ENCODE measurements at places on chromosomes 12 and 14. TPM values are rescaled to one million over a fixed set of nuclear protein-coding genes. Genes with fewer than 3 reads are reported as not detected.

The RGS6 gene
- not detected for total RNA-seq

The PRB2 gene
- total RNA-seq: not detected

The LHX5 gene
- total RNA-seq: not detected

The TAS2R7 gene
- not detected for total RNA-seq

The USP44 gene
- total RNA-seq: 0.44 TPM

DNA sequence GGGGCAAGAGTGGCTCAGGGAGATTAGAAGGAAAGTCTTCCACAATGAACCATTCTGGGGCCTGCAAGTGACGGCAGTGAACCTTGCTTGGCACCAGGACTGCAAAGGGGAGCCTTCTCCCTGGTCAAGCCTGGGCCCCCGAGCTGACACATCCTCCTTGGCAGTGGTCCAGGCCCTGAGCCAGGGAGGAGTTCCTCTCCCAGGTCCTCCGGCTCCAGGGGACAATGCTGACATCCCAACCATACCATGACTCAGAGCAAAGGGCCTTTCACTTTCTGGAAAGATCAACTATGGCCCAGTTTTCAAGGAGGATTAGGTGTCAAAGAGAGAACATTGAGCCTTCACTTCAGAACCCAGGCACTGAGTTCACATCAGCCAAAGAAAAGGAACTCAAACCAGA lies 756.5 kb upstream of the TBX3 start:
- peak; percentile 95 for DNase-seq

DNA sequence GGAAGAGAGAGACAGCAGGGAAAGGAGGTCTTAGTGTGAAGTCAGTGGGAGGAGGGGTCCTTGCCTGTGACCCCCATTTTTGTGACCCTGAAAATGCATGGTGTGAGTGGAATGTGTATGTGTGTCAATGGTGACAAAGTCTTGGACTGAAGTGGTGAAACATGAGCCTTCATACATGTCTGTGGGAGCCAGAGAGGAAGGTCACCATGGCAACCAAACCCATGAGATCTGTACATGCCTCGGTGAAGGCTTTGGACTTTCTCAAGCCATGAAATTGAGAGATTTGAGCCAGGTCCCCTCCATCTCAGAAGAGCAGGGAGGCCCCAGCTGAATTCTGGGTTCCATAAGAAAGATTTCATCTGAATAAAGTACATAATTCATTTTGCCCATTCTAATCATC lies 108.7 kb downstream of the TTC8 start:
- no peak for DNase-seq

- DNase-seq: no peak
These were observed 6.8 kb downstream of the KRT74 start for GRCh38 chr12:52566847-52567291.

DNA sequence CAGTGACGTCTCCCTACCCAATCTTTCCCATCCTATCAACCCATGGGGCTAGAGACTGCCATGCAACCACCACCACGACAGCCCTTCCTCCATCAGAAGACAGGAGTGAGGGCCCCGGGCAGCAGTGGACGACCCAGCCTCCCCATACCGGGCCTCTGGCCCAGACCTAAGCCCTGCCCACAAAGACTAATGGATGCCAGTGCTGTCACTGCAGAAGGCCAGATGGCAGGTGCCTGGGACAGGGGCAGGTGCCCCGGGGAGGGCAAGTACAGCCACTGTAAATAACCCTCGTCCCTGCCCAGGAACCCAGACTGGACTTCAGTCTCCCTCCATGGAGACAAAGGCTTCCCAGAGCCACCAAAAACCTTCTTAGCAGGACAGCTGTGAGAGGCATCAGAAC lies 20.3 kb upstream of the HSPB8 start:
- DNase-seq: no peak

DNA sequence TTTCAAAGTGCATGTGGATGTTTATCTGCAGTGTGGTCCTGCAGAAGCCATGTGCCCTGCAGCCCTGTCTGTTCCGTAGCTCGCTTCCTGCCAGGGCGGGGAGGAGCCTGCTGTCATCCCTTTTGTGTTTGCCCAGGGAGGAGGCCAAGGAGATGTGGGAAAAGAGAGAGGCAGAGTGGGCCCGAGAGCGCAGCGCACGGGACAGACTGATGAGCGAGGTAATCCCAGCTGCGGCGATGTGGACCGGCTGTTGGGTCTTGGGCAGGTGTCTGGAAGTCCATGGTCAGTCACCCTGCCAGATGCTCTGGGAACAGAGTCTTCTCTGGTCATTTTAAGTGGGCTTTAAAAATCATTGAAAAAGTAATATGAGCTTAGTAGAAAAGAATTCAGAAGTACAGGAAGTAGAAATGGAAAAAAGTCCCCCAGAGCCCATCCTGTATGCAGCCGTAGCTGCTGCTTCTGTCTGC lies 12.8 kb downstream of the TCHP start:
- no peak for DNase-seq

DNA sequence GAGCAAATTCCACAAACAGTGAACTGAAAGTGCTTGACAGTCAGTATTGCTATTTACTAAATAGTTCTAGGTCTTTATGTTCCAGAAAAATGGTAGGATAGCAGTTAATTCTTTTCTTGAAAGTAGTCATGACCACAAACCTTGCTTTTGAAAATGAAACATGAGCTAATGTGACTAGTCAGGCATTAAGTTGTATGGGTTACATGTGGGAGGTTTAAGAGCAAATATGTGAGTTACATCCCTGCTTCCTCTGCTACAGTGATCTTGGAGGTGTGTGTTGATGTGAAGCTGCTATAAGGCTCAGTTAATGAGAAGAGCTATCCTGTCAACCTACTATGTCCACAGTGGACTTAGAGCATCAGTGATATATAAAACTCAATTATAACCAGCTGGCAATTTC lies 741.6 kb downstream of the FSCB start:
- DNase-seq: no peak

DNA sequence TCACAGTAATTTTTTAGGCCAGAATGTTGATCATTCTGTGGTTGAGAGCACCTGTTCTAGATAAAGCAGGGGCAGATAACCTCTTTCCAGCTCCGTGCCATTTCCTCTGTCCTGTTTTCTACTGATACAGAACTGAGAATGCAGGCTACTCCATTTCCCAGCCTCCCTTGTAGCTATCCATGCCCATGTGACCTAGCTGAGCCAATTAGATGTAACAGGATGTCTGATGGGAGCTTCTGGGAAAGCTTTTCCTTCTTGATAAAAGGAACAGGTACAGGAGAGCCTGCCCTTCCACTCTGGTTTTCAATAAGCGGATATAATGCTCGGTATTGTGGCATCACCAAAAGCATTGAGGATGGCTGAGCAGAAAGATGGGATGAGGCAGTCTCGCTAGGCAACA lies 54.2 kb downstream of the LRRC74A start:
- no peak for DNase-seq

GRCh38 chr14:31761325-31761724 lies 200.1 kb downstream of the NUBPL start:
- DNase-seq: no peak

DNA sequence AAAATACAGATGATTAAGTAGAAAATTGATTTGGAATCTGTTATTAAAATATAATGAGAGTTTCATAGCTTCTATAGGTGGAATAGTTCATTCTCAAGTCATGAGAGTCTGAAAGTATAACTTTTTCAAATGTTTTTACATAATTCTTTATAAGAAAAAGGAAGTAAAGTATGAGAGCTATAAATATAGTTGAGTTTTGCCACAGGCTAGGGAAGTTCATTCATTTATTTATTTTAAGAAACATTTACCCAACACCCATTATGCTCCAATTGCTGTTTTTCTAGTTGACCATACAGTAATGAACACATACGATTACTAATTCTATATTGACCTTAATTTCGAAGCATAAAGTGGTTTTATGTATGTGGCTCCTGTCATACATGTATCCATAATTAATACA lies 24.8 kb downstream of the LRRIQ1 start:
- no peak for DNase-seq

DNA sequence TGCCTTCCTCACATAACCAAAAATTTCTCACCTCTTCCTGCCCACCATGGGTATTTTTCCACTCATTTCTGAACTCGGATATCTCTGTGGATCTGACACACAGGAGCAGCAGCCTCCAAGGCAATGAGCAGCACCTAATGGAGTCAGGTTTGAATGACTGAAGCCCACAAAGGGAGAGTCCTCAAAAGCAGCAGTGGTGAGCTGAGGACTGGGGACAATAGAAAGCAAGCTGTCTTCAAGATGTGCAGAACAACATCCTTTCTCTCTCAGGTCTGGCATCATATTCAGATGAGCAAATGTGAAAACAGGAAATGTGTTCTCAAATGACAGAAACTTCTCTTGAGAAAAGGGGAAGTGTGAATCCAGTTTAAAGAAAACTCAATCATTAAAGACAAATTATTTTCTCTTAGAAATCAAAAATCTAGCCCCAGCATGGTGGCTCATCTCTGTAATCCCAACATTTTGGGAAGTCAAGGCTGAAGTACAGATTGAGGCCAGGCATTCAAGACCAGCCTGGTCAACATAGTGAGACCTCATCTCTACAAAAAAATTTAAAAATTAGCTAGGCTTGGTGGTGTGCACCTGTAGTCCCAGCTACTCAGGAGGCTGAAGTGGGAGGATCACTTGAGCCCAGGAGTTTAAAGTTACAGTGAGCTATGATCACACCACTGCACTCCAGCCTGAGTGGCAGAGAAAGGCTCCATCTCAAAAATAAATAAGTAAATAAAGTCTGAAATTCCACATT lies 54.2 kb downstream of the C12orf42 start:
- DNase-seq: no peak

- no peak for DNase-seq
These were observed 556 bp downstream of the PHETA1 start for GRCh38 chr12:111368291-111368787.

DNA sequence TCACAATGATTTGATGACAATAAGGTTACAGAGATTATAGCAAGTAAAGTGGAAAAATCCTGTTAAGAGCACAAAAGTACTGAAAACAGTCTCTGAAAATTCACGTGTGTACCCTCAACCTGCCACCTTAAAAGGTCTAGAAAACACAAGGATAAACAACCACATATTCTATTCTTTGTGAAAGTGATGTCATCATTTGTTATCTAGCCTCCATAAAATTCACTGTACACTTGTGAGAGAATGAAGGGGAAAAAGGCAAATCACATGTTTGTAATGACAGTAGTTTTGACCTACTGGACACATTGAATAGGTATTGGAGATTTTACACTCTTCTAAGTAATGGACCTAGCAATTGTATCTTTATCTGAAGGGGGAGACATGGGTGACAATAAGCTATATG lies 4.0 kb downstream of the PTGDR start:
- DNase-seq: no peak

DNA sequence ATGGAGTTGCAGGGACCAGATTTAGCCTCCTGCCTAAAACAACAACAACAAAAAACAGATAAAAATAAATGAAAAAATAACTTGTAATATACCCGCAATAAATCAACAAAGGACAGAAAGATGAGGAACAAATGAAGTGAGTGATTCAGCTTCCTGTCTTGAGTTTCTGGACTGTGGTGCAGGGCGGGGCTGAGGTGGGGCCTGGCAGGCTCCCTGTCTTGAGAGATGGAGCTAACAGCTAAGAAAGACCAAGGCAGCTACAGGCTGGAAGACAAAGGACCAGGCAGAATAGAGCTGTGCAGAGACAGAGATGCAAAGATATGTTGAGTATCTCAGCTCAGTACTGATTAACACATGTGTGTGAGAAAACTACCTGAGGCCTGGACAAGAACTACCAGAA lies 879.2 kb downstream of the AACS start:
- no peak for DNase-seq

- DNase-seq: no peak
These were observed 4.5 kb downstream of the OR10AD1 start for GRCh38 chr12:48198672-48198971.

DNA sequence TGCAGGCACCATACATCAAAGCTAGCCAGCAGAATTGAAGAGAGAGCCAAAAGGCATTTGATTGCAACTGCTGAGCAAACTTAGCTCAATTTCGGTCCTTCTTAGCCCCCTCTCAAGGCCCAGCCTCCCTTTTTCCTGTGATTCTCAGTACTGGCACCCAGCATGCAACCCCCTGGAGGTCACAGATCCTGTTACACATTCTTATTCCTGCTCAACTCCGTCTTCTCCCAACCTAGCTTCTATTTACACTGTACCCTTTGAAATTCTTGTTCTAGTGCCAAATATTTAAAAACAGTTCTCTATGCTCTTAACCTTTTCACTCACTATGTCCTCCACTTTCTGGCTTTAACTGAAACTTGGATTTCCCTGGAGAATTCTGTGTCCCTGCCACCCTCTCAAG lies 131.3 kb upstream of the CPSF6 start:
- DNase-seq: no peak

DNA sequence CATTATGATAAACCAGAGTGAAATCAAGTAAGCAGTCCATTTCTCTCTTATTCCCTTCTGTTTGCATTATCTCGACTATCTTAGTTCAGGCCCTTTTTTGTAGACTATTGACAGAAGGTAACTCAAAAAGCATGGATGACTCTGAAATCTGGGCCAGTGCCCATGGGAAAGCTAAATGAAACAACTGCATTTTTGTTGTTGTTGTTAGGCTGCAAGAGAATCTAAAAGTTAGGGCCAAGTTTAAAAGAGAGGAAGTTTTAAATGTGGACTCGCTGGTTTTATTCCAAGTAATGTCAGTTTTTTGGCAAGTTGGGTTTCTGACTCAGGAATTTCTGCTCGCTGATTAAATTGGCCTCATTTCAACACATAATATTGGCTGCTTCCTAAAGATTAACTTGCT lies 201.1 kb downstream of the PIK3C2G start:
- no peak for DNase-seq

- DNase-seq: no peak
These were observed 241.6 kb downstream of the TMEM132D start for GRCh38 chr12:129662234-129662633.

DNA sequence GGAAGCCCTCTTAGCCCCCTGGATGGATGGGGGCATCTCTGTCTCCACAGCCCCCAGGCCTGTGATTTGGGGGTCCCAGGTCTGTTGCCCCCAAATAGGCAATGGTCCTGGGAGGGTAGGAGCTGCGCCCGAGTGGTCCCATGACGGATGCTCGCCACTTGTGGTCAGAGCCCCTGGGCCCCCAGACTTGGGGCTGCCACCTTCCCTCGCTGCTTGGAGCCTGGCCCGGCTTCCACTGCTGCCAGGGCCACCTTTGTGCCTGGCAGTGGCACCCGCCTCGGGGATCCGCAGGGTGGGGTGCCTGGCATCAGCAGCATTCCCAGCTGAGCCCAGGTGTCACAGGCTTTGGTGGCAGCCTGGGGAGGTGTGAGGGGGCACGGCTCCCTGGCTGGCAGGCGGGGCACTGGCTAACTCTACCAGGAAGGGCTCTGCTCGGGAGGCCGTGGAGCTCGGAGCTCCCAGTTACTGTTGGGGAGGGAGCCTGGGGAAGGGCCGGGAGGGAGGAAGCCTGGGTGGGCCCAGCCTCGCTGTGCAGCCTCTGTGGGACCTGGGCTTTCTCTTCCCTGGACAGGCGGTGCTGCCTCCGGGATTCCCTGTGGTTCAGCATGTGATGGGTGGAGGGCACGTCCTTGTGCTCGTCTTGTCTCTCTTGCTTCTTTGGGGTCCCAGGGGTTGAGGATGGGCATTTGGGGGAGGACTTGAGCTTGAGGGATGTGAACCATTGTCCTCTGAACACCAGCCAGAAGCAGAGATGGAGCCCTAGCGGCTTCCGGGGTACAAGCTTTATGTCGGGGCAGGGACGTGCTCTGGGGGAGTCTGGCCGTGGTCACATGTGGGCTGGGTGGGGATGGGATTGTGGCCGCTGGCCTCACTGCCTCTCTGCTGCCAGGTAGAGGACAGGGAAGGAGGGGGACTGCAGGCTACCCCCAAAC lies 5.4 kb downstream of the KIF26A start:
- no peak for DNase-seq

- peak; percentile 59 for DNase-seq
These were observed 213.5 kb upstream of the SLC38A2 start for GRCh38 chr12:46585854-46586621.
